ENCODE measurements at places on chromosomes 1 and 21. TPM values are rescaled to one million over a fixed set of nuclear protein-coding genes. Genes with fewer than 3 reads are reported as not detected.

- DNase-seq: no peak
These were observed 5.2 kb upstream of the DMRTB1 start for GRCh38 chr1:53454019-53454418.

- DNase-seq: no peak
These were observed 71.9 kb upstream of the CXADR start for GRCh38 chr21:17440969-17441368.

The TTC3 gene
- total RNA-seq: 202 TPM

The GJA4 gene
- 31.4 TPM for total RNA-seq

The HAPLN2 gene
- 0.44 TPM for total RNA-seq

DNA sequence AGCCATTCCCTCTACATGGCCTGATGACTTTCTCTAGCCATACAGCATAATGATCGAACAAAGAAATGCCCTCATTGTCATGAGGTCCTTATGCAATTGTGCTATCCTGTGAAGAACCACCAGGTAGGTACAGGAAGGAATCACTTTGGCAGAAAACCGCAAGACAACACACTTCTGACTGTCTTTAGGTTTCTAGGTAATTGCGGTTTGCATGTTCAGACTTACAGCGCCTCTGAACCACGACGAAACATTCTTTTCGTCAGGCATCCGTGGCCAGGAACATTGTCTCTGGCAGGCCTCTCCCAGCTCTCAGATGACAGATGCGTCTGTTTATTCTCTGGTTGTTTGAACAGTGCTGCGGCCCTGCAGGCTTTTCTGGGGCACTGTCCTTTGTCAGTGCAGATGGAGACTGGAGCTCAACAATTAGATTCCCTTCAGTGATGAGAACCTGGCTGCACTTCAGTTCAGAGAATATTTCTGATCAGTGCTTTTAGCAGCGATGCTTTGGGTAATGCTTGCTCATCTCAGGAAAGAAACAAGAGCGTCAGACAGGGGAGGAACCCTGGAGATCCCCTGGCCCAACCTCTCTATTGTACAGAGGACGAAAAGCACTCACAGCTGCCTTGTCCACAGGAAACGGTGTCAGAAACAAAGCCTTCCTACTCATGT, 63.4 kb downstream of the B3GALT5 start:
- DNase-seq: peak; percentile 71

GRCh38 chr1:115982400-115982799, 6.1 kb downstream of the SLC22A15 start:
- no peak for DNase-seq

Data from muscle of leg (tissue), 16 donors.